Vein endothelial cell (primary cell): ENCODE measurements at places on chromosomes 2 and 18. TPM values are rescaled to one million over a fixed set of nuclear protein-coding genes. Genes with fewer than 3 reads are reported as not detected.

Gene CYS1
- total RNA-seq, result 0.33 TPM in 1 of 2 replicates, not detected in the other

Gene POTEI
- 0.33 and 0.48 TPM in 2 replicates for total RNA-seq

Gene ZNF396
- 0.29 and 0.33 TPM in 2 replicates for total RNA-seq

Gene HPCAL1
- total RNA-seq, result 69.6 and 71.6 TPM in 2 replicates

Gene EIF2AK2
- total RNA-seq, result 24.5 and 37.8 TPM in 2 replicates

Gene TCF23
- not detected in 2 replicates for total RNA-seq

Gene EPAS1
- 392 and 427 TPM in 2 replicates for total RNA-seq

Gene LYG2
- total RNA-seq, result not detected in 2 replicates

Gene MRPS5
- 34.3 and 34.5 TPM in 2 replicates for total RNA-seq

Gene LONRF2
- not detected in 2 replicates for total RNA-seq

Gene TTLL4
- 15.0 and 20.5 TPM in 2 replicates for total RNA-seq

Gene TWSG1
- total RNA-seq, result 83.3 and 103 TPM in 2 replicates

Gene UNC50
- 21.6 and 25.8 TPM in 2 replicates for total RNA-seq

Gene TLX2
- total RNA-seq, result not detected in 2 replicates

Gene UGT1A7
- total RNA-seq, result not detected in 2 replicates

Gene VWC2L
- total RNA-seq, result not detected in 2 replicates

Gene CENPA
- 5.2 and 6.7 TPM in 2 replicates for total RNA-seq

Gene PRKCE
- total RNA-seq, result 51.9 and 83.3 TPM in 2 replicates

Gene IL36A
- not detected in 2 replicates for total RNA-seq

Gene PDE1A
- 1.7 and 4.9 TPM in 2 replicates for total RNA-seq

Gene BMP10
- 0.33 TPM in 1 of 2 replicates, not detected in the other for total RNA-seq

Gene MC4R
- not detected in 2 replicates for total RNA-seq

Gene RNF152
- total RNA-seq, result 106 and 123 TPM in 2 replicates

Gene RNF144A
- total RNA-seq, result 22.2 and 31.6 TPM in 2 replicates

Gene ACTG2
- total RNA-seq, result 0.67 TPM in 1 of 2 replicates, not detected in the other

Gene CNGA3
- not detected in 2 replicates for total RNA-seq

Gene GREB1
- 0.19 and 0.33 TPM in 2 replicates for total RNA-seq

Gene FASTKD1
- total RNA-seq, result 15.7 and 15.9 TPM in 2 replicates

Gene REG3A
- total RNA-seq, result not detected in 2 replicates

Gene MYO5B
- 0.65 and 0.96 TPM in 2 replicates for total RNA-seq

Gene IL1A
- 0.33 and 0.57 TPM in 2 replicates for total RNA-seq

Gene ERFE
- 0.33 and 0.48 TPM in 2 replicates for total RNA-seq

Gene SERPINE2
- total RNA-seq, result 2.0 and 10.6 TPM in 2 replicates

Gene SLC19A3
- 0.33 TPM in 1 of 2 replicates, not detected in the other for total RNA-seq

Gene MC5R
- total RNA-seq, result not detected in 2 replicates

Gene IL37
- total RNA-seq, result 0.19 TPM in 1 of 2 replicates, not detected in the other
